Muscle of leg (tissue), 16 donors: ENCODE measurements at places on chromosomes 7 and 10. TPM values are rescaled to one million over a fixed set of nuclear protein-coding genes. Genes with fewer than 3 reads are reported as not detected.

Gene PRTFDC1
- 14.0 TPM for total RNA-seq

Gene ADAMTS14
- 12.5 TPM for total RNA-seq

GRCh38 chr10:102597131-102597991, 46.9 kb upstream of the TRIM8 start:
- no peak for DNase-seq
- peaks cover 44% of the 10 kb centered on the region for H3K4me1 ChIP-seq
- peak overlapping the region; percentile 47 for H3K27ac ChIP-seq

Gene GPR15LG
- not detected for total RNA-seq

Gene VSTM4
- total RNA-seq, result 39.5 TPM

GRCh38 chr7:139854803-139855497, 25.9 kb downstream of the TBXAS1 start:
- H3K36me3 ChIP-seq, result no peaks in the 10 kb centered on the region
- H3K27me3 ChIP-seq, result no peaks in the 10 kb centered on the region
- no peak overlapping the region for H3K27ac ChIP-seq
- no peak for DNase-seq

Gene UNC5B
- total RNA-seq, result 6.4 TPM

DNA sequence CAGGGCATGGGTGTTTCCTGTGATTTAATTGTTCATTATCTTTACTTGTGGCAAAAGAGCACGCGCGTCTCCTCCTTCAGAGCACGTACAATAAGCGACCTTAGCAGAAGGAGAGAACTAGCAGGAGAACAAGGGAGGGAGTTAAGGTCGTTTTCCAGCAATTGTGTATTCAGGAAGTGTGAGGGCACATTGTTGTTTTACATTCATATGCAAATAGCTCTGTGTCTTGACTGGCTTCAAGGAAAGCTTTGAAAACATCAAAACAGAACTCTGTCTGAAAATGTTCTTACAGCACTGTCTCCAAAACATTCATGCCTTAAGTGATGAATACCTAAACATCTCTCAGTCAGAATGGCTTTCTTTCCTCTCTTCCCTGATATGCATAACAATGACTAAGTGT, 499.1 kb downstream of the ACTR3B start:
- H3K4me1 ChIP-seq, result no peaks in the 10 kb centered on the region
- DNase-seq, result no peak
- no peak overlapping the region for H3K4me3 ChIP-seq
- H3K36me3 ChIP-seq, result no peaks in the 10 kb centered on the region

Gene THSD7A
- 3.8 TPM for total RNA-seq

Gene SCART1
- 1.5 TPM for total RNA-seq

Gene PIP
- total RNA-seq, result not detected

DNA sequence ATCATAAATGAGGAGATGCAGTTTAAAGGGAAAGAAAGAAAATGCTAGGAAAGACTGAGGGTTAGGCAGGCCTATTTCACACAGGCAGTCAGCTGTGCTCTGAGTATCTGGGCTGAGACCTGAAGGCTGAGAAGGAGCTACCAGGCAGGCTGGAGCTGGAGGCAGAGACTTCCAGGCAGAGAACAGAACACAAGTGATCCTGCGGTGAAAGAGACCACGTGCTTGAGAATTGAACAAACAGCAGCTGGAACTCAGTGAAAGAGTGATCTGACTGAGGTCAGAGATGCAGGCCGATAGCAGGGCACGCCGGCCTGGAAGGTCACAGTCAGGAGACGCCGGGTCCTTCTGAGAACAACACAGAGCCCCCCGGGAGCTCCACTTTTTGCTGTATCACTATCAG, 147.8 kb downstream of the ADAM12 start:
- H3K4me3 ChIP-seq, result no peak overlapping the region
- H3K27me3 ChIP-seq, result no peaks in the 10 kb centered on the region
- peak; percentile 58 for DNase-seq
- H3K36me3 ChIP-seq, result no peaks in the 10 kb centered on the region
- H3K27ac ChIP-seq, result peak overlapping the region; percentile 7
- H3K4me1 ChIP-seq, result peaks cover 37% of the 10 kb centered on the region

GRCh38 chr7:111009526-111010040, 81.3 kb upstream of the LRRN3 start:
- no peaks in the 10 kb centered on the region for H3K36me3 ChIP-seq
- no peak overlapping the region for H3K27ac ChIP-seq
- no peaks in the 10 kb centered on the region for H3K4me1 ChIP-seq

Gene DPYSL4
- total RNA-seq, result 1.3 TPM

Gene CRHR2
- 0.40 TPM for total RNA-seq

GRCh38 chr7:94174375-94174774, 170.2 kb upstream of the BET1 start:
- no peaks in the 10 kb centered on the region for H3K4me1 ChIP-seq
- peak overlapping the region; percentile 29 for H3K27ac ChIP-seq
- H3K27me3 ChIP-seq, result no peaks in the 10 kb centered on the region

Gene TNS3
- total RNA-seq, result 28.5 TPM

- H3K36me3 ChIP-seq, result no peaks in the 10 kb centered on the region
- H3K4me1 ChIP-seq, result peaks cover 8% of the 10 kb centered on the region
- no peak overlapping the region for H3K27ac ChIP-seq
- no peak for DNase-seq
- no peak overlapping the region for H3K4me3 ChIP-seq
- H3K27me3 ChIP-seq, result no peaks in the 10 kb centered on the region
Observed at GRCh38 chr7:1872191-1873069, 202.4 kb downstream of the ELFN1 start.

- peaks cover 8% of the 10 kb centered on the region for H3K36me3 ChIP-seq
- H3K4me1 ChIP-seq, result no peaks in the 10 kb centered on the region
- H3K4me3 ChIP-seq, result no peak overlapping the region
Observed at GRCh38 chr10:110241407-110241806, 34.0 kb downstream of the MXI1 start.

- no peaks in the 10 kb centered on the region for H3K27me3 ChIP-seq
- H3K36me3 ChIP-seq, result no peaks in the 10 kb centered on the region
- H3K27ac ChIP-seq, result no peak overlapping the region
- no peak for DNase-seq
Observed at GRCh38 chr7:82263920-82264782, 179.4 kb downstream of the CACNA2D1 start.

DNA sequence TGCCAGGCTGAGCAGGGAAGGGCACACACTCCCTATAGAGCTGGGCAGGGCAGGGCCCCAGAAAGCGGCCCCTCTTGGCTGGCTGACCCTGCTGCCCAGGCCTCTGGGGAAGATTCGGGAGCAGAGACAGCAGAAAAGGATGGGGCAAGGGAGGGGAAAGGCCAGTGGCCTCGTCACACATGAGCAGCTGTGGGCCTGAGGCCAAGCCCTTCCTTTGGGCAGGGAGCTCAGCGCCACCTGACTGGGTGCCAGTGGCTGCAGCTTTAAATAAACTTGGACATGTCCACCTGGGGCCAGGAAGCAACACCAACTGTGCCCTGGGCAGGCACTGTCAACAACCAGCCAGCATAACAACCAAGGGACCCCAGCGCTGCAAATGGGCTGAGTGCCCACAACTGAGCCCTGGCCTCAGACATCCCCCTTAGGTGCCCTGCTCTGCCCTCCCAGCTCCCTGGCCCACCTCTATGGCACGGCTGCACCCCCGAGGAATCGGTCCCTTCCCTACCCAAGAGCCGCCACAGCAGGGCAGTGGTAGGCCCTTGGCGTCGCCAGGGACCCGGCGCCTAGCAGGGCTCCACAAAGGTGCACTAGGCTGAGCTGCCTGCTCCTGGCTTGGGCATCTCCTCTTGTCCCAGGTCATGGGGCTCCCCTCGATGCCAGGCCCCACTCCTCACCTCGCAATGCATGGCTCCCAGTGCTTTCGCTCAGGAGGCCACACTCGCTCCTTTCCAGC, 2.6 kb downstream of the CAMK2B start:
- peak overlapping the region; percentile 69 for H3K27ac ChIP-seq
- H3K36me3 ChIP-seq, result no peaks in the 10 kb centered on the region
- H3K27me3 ChIP-seq, result peaks cover 52% of the 10 kb centered on the region

Gene NUTM2A
- 0.44 TPM for total RNA-seq

Gene KCNMA1
- total RNA-seq, result 18.2 TPM

DNA sequence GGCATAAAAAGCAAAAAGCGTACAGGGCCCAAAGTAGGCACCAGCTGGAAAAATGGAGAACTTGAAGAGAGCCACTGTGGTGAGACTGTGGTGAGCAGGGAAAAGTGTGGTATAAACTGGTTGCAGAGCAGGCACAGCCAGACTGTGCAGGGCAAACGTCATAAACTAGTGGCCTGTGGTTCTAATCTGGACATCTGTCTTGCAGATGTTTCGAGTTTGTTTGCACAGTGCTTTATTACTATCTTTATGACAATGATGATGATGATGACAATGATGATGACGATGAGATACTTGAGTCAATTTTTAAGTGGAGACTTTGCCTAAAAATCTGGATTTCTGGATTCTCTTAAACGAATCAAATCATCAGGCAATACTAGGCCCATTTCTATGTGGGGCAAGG, 45.7 kb downstream of the SEMA3C start:
- no peak for DNase-seq
- no peaks in the 10 kb centered on the region for H3K4me1 ChIP-seq
- H3K36me3 ChIP-seq, result peaks cover 7% of the 10 kb centered on the region
- no peak overlapping the region for H3K27ac ChIP-seq

Gene MAGI2
- total RNA-seq, result 6.0 TPM

GRCh38 chr10:98390406-98390805, 24.6 kb downstream of the PYROXD2 start:
- H3K4me3 ChIP-seq, result no peak overlapping the region
- peaks cover 34% of the 10 kb centered on the region for H3K4me1 ChIP-seq

GRCh38 chr10:29646238-29646902, 11.6 kb upstream of the SVIL start:
- no peaks in the 10 kb centered on the region for H3K36me3 ChIP-seq
- H3K4me1 ChIP-seq, result peaks cover 41% of the 10 kb centered on the region
- H3K27ac ChIP-seq, result peak overlapping the region; percentile 65
- H3K27me3 ChIP-seq, result no peaks in the 10 kb centered on the region

Gene UBTD1
- total RNA-seq, result 10.6 TPM

- no peak for DNase-seq
- no peak overlapping the region for H3K27ac ChIP-seq
- H3K4me1 ChIP-seq, result no peaks in the 10 kb centered on the region
- H3K36me3 ChIP-seq, result peaks cover 37% of the 10 kb centered on the region
- no peak overlapping the region for H3K4me3 ChIP-seq
- no peaks in the 10 kb centered on the region for H3K27me3 ChIP-seq
Observed at GRCh38 chr10:1130226-1130625, 74.0 kb downstream of the WDR37 start.

DNA sequence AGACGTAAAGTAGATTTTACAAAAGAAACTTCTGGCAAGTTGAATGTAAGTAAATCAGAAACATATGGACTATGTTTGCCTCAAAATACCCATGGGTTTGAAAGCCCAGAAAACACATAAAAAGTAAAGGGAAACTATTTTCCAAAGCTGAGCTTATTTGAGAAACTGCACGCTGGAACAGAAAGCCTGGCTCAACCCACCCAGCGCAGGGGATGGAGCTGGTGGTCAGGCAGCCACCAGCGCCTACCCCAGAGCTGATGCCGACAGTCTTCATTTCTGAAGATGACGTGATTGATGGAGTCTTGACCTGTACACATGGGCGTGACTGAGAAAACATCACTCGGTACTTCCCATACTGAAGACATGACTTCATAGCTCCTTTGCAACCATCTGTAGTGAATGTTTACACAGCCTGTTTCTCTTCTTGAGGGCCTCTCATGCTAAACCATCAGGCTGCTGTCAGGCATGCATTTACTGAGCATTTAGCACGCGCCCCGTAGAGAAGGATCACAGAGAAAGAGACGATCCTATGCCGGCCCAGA, 232.6 kb upstream of the AUTS2 start:
- peaks cover 13% of the 10 kb centered on the region for H3K4me1 ChIP-seq
- no peaks in the 10 kb centered on the region for H3K36me3 ChIP-seq
- H3K27ac ChIP-seq, result peak overlapping the region; percentile 90
- H3K27me3 ChIP-seq, result no peaks in the 10 kb centered on the region

GRCh38 chr10:104824380-104825006, 183.4 kb downstream of the SORCS3 start:
- H3K36me3 ChIP-seq, result no peaks in the 10 kb centered on the region
- H3K27ac ChIP-seq, result no peak overlapping the region
- H3K27me3 ChIP-seq, result no peaks in the 10 kb centered on the region
- H3K4me3 ChIP-seq, result no peak overlapping the region
- DNase-seq, result peak; percentile 61
- H3K4me1 ChIP-seq, result no peaks in the 10 kb centered on the region

GRCh38 chr7:123499211-123499970, 35.0 kb downstream of the IQUB start:
- DNase-seq, result no peak
- H3K4me3 ChIP-seq, result no peak overlapping the region
- H3K27me3 ChIP-seq, result no peaks in the 10 kb centered on the region
- H3K36me3 ChIP-seq, result no peaks in the 10 kb centered on the region
- H3K4me1 ChIP-seq, result no peaks in the 10 kb centered on the region
- no peak overlapping the region for H3K27ac ChIP-seq

DNA sequence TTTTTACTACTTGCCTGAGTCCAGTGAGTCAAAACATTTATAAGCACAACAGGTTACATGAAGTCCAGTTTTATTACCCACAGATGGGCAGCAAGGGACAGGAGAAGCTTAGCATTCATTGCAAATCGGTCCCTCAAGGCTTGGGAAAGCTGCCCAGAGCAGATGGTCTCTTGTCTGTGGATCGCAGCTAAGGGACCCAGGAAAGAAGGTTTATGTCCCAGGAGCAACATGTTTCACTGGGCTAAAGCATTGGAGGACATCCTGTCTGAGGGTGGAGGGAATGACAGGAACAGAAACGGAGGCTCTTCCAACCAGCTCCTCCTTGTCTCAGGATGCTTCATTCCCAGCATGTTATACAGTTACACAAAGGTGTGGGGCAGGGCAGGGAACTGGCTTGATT, 39.3 kb downstream of the TRIM24 start:
- H3K27me3 ChIP-seq, result no peaks in the 10 kb centered on the region
- DNase-seq, result no peak
- H3K4me3 ChIP-seq, result no peak overlapping the region
- H3K27ac ChIP-seq, result no peak overlapping the region
- H3K4me1 ChIP-seq, result no peaks in the 10 kb centered on the region

DNA sequence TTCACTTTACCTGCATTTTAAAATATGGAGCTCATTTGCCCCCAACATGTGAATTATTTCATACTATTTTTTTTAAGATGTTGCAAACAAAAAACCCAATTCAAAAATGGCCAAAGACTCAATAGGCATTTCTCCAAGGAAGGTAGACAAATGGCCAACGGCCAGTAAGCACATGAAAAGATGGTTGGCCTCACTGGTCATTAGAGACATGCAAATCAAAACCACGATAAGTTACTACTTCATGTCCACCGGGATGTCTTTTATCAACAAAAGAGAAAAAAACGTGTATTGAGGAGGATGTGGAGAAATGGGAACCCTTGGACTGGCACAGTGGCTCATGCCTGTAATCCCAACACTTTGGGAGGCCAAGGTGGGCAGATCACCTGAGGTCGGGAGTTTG, 3.4 kb upstream of the CTBP2 start:
- H3K36me3 ChIP-seq, result no peaks in the 10 kb centered on the region
- H3K27ac ChIP-seq, result no peak overlapping the region
- H3K4me3 ChIP-seq, result no peak overlapping the region
- H3K4me1 ChIP-seq, result peaks cover 8% of the 10 kb centered on the region
- H3K27me3 ChIP-seq, result peaks cover 2% of the 10 kb centered on the region

- H3K4me3 ChIP-seq, result no peak overlapping the region
- peaks cover 3% of the 10 kb centered on the region for H3K27me3 ChIP-seq
- DNase-seq, result no peak
Observed at GRCh38 chr7:1461646-1462375, 2.5 kb upstream of the MICALL2 start.

Gene SLC39A12
- total RNA-seq, result 0.04 TPM
